ENCODE measurements at places on chromosomes 7 and 10.

- DNase-seq, result no peak
These were observed 424.4 kb downstream of the TCERG1L start for GRCh38 chr10:130887170-130887569.

- no peak for DNase-seq
These were observed 83.7 kb downstream of the VPS50 start for GRCh38 chr7:93315896-93316295.

DNA sequence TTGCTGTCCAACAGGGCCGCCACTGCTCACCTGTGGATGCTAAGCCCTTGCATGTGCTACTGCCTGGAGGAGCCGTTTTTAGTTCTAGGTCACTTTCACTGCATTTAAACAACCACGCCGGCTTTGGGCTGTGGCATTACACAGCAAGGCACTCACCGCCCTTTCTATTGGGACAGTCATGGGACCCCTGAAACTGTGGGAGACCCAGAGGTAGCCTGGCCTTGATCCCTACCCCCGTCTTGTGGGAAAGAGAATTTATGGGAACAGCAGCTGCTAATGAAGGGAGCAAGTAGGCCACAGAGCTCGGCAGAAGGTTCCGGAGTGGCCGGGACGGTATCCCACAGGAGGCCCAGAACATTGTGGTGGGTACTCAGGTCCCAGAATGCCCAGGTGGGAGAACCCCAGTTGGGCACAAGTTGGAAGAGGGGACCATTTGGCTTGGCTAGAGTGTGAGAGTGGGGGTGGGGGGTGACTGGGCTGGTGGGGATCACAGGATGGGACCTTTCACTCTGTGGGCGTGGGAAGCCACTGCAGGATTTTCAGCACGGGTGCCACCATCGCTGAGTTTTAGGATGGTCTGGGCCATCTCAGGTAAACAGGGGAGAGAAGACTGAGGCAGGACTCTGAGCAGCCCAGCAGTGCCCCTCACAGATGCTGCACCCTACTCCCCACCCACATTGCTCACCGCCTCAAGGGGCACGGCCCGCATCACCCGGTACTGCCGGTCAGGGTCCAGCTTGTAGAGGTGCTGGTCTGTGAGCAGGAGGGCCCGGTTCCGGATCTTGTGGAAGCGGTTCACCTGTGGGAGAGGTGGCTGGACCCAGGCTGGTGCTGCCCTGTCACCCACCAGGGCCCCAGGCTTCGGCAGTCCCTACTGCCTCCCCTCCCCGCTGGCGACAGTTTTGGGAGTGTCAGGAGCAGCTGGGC, 15.2 kb downstream of the MYO1G start:
- DNase-seq, result no peak

DNA sequence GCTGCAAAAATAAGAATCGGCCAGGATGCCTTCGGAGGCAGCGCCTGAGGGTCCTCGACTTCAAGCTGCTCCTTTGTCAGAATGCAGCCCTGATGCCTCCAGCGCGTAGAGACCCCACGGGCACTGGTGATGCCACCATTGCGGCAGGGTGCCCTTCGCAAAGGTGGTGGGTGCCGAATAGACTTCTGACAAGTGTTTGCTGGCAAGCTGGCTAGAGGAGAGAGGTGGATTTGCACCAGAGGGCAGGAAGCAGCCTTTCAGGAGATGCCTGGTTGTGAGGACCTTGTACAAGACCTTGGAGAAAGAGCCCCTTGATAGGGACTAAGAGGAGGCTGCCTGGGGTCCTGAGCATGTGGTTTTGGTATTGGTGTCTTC, 103.2 kb upstream of the PPIF start:
- DNase-seq, result no peak

DNA sequence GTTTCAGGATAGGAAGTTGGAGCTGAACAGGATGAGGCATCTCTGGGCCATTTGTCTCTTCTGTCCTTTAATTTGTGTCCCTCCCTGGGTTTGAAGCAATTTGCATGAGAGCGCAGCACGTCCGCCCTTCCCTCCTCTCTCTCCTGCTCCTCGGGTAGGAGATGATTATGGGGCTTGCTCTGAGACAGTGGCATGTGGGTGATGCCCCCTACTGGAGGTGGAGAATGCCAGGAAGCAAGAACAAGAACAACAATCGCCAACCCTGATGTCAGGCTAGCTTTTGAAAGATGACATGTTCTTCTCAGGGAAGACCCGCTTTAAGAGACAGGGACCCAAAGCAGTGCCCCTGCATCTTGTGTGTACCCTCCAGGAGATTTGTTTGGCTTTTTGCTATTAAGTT, 63.9 kb upstream of the LOXL4 start:
- DNase-seq, result peak; percentile 35

DNA sequence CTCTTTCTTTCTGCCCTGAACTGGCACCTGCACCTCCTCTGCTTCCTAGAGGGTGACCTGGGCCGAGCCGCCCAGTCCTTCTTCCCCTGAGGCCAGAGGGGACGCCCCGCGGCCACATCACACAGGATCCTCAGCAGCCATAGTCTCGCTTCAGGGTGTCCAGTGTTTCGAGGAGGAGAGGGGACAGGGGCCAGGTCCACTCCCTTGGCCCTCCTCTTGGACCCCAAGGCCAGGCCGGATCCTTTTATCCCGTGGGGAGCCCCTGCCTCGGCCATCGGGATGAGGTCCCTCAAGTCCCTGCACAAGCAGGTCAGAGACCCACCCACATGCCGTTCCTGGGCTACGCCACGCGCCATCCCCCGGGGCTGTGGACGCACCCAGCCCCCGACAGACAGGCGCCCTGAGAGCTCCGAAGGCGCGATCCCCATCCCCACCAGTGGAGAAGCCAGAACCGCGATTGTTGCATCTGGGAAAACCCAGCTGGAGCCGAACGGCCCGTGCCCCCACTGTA, 3.6 kb downstream of the BHLHA15 start:
- no peak for DNase-seq

DNA sequence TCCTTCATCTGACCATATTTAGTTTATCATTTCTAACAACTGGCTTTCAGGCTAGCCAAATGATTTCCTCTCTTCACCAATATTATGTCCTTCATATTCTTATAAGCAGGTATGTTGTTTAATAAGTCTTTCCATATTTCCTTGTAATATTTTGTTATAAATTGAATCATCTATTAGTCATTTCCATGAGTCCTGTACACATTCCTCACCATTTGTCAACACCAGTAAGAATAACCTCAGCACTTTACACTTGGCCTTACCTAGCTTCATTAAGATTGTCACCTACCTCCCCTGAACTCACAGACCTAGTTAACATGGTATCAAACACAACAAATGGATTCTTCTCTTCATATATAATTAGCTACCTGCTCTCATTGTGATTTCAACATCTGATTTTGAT, 282.3 kb downstream of the SEMA3D start:
- DNase-seq, result no peak

- no peak for DNase-seq
These were observed 14.4 kb downstream of the RAMP3 start for GRCh38 chr7:45171946-45172345.

DNA sequence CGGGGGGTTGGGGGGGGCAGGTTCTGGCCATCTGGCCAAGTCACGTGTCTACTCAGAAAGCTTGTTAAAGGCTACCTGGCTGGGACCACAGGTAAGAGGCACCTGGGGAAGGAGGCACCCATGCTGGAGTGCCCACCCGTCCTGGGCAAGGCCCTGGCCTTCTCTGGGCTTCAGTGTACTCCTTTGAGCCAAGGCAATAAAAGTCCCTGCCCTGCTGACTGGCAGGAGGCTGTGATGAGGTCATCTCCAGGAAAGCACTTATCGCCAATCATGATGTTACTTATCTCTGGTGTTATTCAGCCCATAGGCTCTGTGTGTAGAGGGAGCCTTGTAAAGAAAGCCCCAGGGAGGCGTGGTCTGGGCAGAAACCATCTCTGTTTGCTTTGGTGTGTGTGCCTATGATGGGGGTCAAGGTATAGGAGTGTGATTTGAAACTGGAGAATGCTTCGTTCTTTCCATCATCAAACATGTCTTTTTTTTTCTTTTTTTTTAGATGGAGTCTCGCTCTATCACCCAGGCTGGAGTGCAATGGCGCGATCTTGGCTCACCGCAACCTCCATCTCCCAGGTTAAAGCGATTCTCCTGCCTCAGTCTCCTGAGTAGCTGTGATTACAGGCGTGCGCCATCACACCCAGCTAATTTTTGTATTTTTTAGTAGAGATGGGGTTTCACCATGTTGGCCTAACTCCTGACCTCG, 2.5 kb upstream of the CLDN4 start:
- peak; percentile 92 for DNase-seq

- DNase-seq, result no peak
These were observed 212.7 kb upstream of the GNAI1 start for GRCh38 chr7:79921976-79922375.

- no peak for DNase-seq
These were observed 8.7 kb downstream of the ESYT2 start for GRCh38 chr7:158820656-158821055.

DNA sequence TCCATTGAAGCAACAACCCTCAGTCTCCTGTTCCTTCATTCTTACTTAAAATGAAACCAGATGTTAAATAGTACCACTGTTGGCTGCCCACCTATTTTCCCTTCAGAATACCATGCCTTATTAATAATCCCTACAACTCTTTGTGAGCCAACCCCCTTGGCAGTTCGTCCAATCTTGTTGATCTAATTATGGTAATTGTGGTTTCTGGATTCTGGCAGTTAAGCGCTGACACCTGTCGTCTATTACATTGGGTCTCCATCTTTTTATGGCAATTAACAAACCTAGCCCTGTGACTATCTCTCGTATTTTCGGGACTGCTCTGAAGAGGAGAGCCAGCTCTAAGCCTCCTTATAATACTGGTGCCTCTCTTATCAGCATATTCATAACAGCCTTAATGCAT, 432.0 kb downstream of the ATRNL1 start:
- no peak for DNase-seq

DNA sequence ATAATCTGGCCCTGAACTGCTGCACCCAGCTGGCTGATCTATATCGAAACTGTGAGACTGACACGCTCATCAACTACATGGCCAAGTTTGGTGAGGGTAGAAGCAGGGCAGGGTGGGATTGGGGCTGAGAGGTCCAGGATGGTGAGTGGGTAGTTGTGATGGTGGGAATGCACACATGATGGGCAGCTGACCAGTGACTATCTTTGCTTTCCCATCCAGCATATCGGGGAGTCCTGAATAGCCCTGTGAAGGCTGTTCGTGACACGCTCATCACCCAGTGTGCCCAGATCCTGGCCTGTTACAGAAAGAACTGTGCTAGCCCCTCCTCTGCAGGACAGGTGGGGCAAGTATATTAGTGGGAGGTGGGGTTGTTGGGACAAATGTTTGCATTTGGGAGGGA, 12.5 kb upstream of the CHCHD1 start:
- no peak for DNase-seq

DNA sequence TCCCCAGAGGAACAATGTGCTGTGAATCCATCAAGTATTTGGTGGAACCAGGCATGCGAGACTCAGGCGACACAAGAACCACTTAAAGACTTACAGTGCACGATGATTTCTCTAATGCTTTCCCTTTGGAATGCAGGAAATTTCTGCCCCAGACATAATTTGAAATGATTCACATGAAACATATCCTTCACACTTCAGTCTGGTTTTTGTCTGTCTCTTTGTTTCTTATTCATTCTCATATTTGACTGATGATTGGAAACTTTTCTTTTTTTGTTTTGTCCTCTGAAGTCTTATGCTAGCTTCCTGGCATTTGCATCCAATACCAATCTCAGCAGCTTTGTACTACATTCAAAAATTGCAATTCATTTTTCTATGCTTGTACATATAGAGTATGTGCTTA, 502.8 kb downstream of the PHTF2 start:
- no peak for DNase-seq

- DNase-seq, result no peak
These were observed 45.3 kb upstream of the MALRD1 start for GRCh38 chr10:19003341-19003740.

- no peak for DNase-seq
These were observed 13.6 kb upstream of the MYL7 start for GRCh38 chr7:44154703-44155102.

DNA sequence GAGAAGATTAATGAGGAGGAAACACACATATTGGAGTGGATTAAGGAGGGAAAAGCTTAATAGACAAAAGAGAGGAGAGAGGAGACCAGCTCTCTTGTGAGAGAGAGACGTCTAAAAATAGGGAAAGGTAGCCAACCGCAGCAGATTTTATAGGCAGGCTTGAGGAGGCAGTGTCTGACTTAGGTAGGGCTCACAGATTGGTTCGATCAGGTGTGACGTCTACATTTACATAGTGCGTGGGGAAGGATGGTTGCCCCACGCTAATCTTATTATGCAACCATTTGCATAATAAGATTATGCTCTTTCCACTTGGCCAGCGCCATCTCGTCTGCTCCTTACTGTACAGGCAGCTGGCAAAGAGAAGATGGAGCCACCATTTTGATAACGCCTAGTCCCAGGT, 122.0 kb downstream of the MARCHF5 start:
- no peak for DNase-seq

GRCh38 chr10:98267894-98268693, at the start of gene LOXL4:
Gene LOXL4, minus strand, starts transcription at chr10:98268194. Its CDS starts 5,175 bp downstream, at chr10:98263019.
- no peak for DNase-seq

GRCh38 chr7:30893357-30893756, 18.3 kb upstream of the AQP1 start:
- DNase-seq, result no peak

GRCh38 chr7:110809832-110810231, 281.1 kb upstream of the LRRN3 start:
- no peak for DNase-seq

DNA sequence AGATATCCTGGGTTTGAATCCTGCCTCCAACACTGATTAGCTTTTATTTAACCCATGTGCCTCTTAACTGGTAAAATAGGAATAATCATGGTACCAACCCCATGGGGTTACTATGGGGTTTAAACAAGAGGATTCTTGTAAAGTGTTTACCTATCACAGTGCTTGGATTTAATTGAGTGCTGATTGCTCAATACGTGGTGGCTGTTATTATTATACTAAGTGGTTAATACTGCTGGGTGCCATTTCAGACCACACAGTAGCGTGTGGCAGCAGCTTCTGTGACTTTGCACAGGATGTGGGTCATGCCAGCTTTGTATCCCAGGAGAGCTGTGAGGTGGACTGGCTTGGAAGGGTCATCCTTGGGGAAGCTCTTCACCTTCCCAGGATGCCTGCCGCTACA, 177.2 kb downstream of the SEC23IP start:
- no peak for DNase-seq

DNA sequence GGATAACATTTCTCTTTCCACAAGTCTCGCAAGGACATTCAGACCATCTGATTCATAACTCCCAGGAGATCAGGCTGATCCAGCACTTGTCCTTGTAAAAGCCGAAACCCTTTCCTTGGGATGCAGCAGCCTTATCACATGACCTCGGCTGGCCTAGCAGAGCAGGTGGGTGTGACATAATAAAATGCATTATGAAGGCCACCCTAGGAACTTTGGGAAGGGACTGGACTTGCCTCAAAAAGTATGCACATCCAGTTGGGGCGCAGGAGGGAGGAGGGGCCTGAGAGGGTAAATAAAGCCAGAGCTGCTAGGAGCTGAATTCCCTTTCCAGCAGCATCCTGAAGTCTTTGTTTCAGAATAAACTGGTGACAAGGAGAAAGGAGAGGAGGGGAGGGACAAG, 260.8 kb downstream of the SNX13 start:
- DNase-seq, result no peak

- DNase-seq, result no peak
These were observed 37.4 kb upstream of the EPHB6 start for GRCh38 chr7:142817506-142817905.

Data from SHP77 (cell line).